ENCODE measurements at places on chromosomes 1 and 21. TPM values are rescaled to one million over a fixed set of nuclear protein-coding genes. Genes with fewer than 3 reads are reported as not detected.

GRCh38 chr21:37085726-37086125, 12.7 kb downstream of the TTC3 start:
- no peak overlapping the region for H3K4me3 ChIP-seq
- H3K27ac ChIP-seq: no peak overlapping the region
- peaks cover 7% of the 10 kb centered on the region for H3K4me1 ChIP-seq
- H3K36me3 ChIP-seq: no peaks in the 10 kb centered on the region

GRCh38 chr21:45947296-45947695, 34.3 kb upstream of the COL6A1 start:
- no peak overlapping the region for H3K4me3 ChIP-seq
- no peaks in the 10 kb centered on the region for H3K27me3 ChIP-seq
- no peak overlapping the region for H3K27ac ChIP-seq

- no peak overlapping the region for H3K27ac ChIP-seq
- H3K4me3 ChIP-seq: no peak overlapping the region
- DNase-seq: no peak
These were observed 29.2 kb downstream of the MAN1C1 start for GRCh38 chr1:25645637-25646400.

DNA sequence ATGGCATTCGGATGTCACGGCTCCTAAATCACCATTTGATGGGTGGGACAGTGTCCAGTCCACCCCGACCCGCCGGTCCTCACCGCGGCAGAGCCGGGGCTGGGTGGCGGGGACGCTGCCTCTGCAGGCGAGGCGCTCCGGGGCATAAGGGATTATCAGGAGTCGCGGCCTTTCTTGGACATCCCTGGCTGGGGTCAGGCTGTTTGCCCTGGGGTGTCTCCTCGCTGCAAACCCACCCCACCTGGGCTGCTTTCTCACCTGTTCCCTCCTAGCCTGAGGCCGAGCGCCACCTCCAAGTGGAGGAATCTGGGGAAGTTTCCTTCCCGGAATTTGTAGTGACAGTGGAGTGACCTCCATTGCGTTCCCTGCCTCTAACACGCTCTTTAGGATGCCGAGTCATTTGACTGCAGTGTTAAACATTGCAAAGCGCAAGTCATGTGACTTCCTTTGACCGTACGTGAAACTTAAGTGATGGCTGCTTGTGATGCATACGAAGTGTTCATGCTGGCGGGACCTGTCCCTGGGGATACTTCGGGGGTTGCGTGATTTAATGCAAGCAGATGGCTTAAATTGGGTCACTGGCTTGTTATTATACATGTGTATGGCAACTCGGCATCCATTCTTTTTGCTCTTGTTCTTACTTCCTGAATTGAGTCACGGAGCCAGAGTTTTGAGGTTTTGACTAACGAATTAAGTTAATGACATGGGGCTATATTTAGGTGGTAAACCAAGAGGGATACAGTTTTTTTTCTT, 536 bp downstream of the LGALS8 start:
- DNase-seq: peak; percentile 70
- peak overlapping the region; percentile 87 for H3K27ac ChIP-seq
- H3K4me1 ChIP-seq: no peaks in the 10 kb centered on the region
- H3K27me3 ChIP-seq: no peaks in the 10 kb centered on the region
- H3K4me3 ChIP-seq: peak overlapping the region; percentile 82
- no peaks in the 10 kb centered on the region for H3K36me3 ChIP-seq

DNA sequence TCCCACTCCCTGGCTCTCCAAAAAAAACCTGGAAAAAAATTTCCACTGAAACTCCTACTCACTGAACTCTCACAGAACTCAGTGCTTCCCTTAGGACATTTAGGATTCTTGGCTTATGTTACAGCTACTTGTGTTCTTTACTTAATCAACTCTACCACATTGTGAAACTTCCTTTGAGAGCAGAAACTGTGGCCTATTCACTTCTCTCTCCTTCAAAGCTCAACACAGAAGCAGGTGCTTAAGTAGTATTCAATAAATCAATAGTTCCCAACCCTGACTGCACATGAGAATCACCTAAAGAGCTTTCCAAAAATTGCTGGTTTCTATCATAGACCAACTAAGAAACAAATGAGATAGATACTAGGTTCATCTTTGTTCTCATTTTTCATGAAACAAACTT, 67.9 kb upstream of the DMRTA2 start:
- H3K4me3 ChIP-seq: no peak overlapping the region
- no peaks in the 10 kb centered on the region for H3K27me3 ChIP-seq

- no peak for DNase-seq
- H3K27me3 ChIP-seq: no peaks in the 10 kb centered on the region
- no peak overlapping the region for H3K27ac ChIP-seq
- no peak overlapping the region for H3K4me3 ChIP-seq
These were observed 65.6 kb upstream of the TNR start for GRCh38 chr1:175808999-175809398.

GRCh38 chr21:46173573-46173972, 10.7 kb downstream of the SPATC1L start:
- H3K27me3 ChIP-seq: no peaks in the 10 kb centered on the region
- H3K27ac ChIP-seq: no peak overlapping the region
- no peaks in the 10 kb centered on the region for H3K36me3 ChIP-seq
- no peak for DNase-seq
- no peak overlapping the region for H3K4me3 ChIP-seq

DNA sequence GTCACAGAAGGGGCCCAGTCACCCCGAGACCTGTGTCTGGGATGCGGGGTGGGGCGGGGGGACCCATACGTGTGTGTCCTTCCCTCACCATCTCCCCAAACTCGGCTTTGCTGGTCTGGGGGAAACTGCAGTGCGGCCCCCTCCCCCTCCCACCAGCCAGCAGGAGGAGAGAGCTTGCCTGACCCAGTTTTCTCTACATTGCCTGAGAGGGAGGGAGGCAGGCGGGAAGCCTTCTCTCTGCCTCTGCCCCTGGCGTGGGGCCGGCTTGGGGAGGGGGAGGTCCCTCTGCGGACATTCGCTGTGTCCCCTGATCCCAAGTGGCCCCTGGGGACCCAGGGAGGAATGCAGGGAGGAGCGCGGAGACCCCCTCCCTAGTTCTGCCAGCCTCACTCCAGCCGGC, 3.9 kb downstream of the EPHA8 start:
- H3K36me3 ChIP-seq: no peaks in the 10 kb centered on the region
- no peak for DNase-seq
- H3K27me3 ChIP-seq: peaks cover 9% of the 10 kb centered on the region
- H3K4me1 ChIP-seq: no peaks in the 10 kb centered on the region

GRCh38 chr1:99490031-99490430, 155.9 kb upstream of the PALMD start:
- no peak for DNase-seq
- no peak overlapping the region for H3K27ac ChIP-seq
- H3K27me3 ChIP-seq: no peaks in the 10 kb centered on the region
- H3K4me1 ChIP-seq: no peaks in the 10 kb centered on the region
- H3K4me3 ChIP-seq: no peak overlapping the region

DNA sequence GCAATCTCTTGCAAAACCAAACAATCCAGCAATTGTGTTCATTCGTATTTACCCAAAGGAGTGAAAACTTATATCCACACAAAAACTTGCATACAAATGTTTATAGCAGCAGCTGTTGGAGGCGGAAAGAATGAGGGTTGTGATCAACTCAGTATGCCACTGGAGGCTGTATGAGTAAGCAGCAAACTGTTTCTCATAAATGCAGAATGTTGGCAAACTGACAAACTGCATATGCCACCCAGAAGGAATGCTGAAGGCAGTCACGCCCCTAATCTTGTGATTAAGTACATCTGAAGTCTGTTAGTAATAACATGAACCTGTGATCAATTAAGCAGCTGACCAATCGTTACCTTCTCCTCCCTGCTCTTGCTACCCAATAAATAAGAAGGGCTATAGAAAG, 60.5 kb upstream of the CR2 start:
- H3K4me1 ChIP-seq: no peaks in the 10 kb centered on the region
- no peaks in the 10 kb centered on the region for H3K36me3 ChIP-seq
- H3K4me3 ChIP-seq: no peak overlapping the region
- H3K27ac ChIP-seq: no peak overlapping the region

GRCh38 chr1:6842301-6842700, 57.0 kb downstream of the CAMTA1 start:
- no peaks in the 10 kb centered on the region for H3K4me1 ChIP-seq
- no peaks in the 10 kb centered on the region for H3K27me3 ChIP-seq
- no peak overlapping the region for H3K4me3 ChIP-seq

- peaks cover 4% of the 10 kb centered on the region for H3K4me1 ChIP-seq
- peak overlapping the region; percentile 52 for H3K4me3 ChIP-seq
- no peak for DNase-seq
- H3K27ac ChIP-seq: no peak overlapping the region
These were observed 1.4 kb downstream of the PPM1J start for GRCh38 chr1:112713466-112714312.

- H3K4me1 ChIP-seq: no peaks in the 10 kb centered on the region
- no peak for DNase-seq
- no peaks in the 10 kb centered on the region for H3K36me3 ChIP-seq
- no peaks in the 10 kb centered on the region for H3K27me3 ChIP-seq
These were observed 11.5 kb downstream of the TMPRSS3 start for GRCh38 chr21:42384156-42384945.

GRCh38 chr1:214377886-214378285, 96.9 kb downstream of the SMYD2 start:
- no peaks in the 10 kb centered on the region for H3K4me1 ChIP-seq
- no peaks in the 10 kb centered on the region for H3K36me3 ChIP-seq
- no peaks in the 10 kb centered on the region for H3K27me3 ChIP-seq
- H3K27ac ChIP-seq: peak overlapping the region; percentile 1
- DNase-seq: peak; percentile 32

GRCh38 chr1:87140831-87141540, 187.7 kb upstream of the LMO4 start:
- DNase-seq: no peak
- H3K36me3 ChIP-seq: no peaks in the 10 kb centered on the region
- no peaks in the 10 kb centered on the region for H3K4me1 ChIP-seq
- no peak overlapping the region for H3K4me3 ChIP-seq
- no peak overlapping the region for H3K27ac ChIP-seq

DNA sequence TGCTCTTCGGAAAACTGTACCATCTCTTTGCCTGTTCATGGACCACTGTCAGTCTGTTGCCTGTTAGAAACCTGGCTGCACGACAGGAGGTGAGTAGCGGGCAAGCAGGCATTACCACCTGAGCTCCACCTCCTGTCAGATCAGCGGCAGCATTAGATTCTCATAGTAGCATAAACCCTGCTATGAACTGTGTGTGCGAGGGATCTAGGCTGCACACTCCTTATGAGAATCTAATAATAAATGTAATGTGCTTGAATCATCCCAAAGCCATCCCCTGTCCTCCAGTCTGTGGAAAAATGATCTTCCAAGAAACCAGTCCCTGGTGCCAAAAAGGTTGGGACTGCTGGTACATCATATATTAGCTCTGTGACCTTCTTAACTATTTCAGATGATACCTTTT, 110.0 kb downstream of the SMYD3 start:
- H3K4me3 ChIP-seq: no peak overlapping the region
- no peak overlapping the region for H3K27ac ChIP-seq
- H3K27me3 ChIP-seq: no peaks in the 10 kb centered on the region
- no peaks in the 10 kb centered on the region for H3K4me1 ChIP-seq
- DNase-seq: no peak

GRCh38 chr1:109792056-109792831, 28.5 kb upstream of the EPS8L3 start:
- H3K4me1 ChIP-seq: no peaks in the 10 kb centered on the region
- H3K4me3 ChIP-seq: no peak overlapping the region
- no peaks in the 10 kb centered on the region for H3K36me3 ChIP-seq

DNA sequence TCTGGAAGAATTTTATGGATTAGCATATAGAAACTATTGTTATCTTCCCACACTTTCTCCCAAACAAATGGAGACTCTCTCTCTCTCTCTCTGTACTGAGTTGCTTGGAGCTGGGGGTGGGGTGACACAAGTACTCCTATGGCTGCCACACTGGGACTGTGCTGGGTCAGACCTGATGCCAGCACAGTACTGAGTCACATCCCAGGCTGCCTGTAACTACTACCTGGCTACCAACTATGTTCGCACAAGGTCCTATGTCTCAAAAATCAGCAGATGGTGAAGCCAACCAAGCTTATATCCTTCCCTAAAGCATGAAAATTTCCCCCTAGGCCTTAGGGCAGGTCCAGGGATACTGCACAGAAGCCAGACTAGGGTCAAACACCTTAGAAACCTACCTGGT, 66.6 kb downstream of the FAF1 start:
- H3K27ac ChIP-seq: no peak overlapping the region
- H3K4me1 ChIP-seq: no peaks in the 10 kb centered on the region
- DNase-seq: no peak
- H3K4me3 ChIP-seq: no peak overlapping the region
- H3K27me3 ChIP-seq: no peaks in the 10 kb centered on the region
- H3K36me3 ChIP-seq: no peaks in the 10 kb centered on the region

DNA sequence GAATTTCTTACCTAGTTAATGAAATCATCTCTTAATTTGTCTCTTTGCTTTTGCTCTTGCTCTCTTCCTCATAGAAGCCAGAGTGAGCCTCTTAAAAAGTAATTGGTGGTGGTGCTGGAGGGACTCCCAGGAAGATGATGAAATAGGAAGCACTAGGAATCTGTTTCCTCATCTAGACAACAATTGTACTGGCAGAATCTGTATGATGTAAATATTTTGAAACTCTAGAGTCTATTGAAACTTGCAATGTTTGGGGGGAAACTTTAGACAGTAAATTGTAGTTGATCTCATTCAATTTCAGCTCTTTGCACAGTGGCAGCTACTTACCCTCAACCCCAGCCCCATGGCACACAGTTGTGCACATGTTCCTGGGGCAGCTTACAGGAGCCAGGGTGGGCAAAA, 10.6 kb downstream of the RGSL1 start:
- no peaks in the 10 kb centered on the region for H3K36me3 ChIP-seq
- H3K27me3 ChIP-seq: no peaks in the 10 kb centered on the region
- no peaks in the 10 kb centered on the region for H3K4me1 ChIP-seq
- no peak for DNase-seq
- H3K4me3 ChIP-seq: no peak overlapping the region

GRCh38 chr1:26395754-26396153, 14.9 kb upstream of the LIN28A start:
- H3K27me3 ChIP-seq: no peaks in the 10 kb centered on the region
- DNase-seq: no peak
- H3K27ac ChIP-seq: no peak overlapping the region
- H3K36me3 ChIP-seq: no peaks in the 10 kb centered on the region
- no peak overlapping the region for H3K4me3 ChIP-seq

GRCh38 chr1:160863774-160864131, 1.1 kb upstream of the CD244 start:
- H3K27ac ChIP-seq: no peak overlapping the region
- no peak for DNase-seq
- no peaks in the 10 kb centered on the region for H3K36me3 ChIP-seq

DNA sequence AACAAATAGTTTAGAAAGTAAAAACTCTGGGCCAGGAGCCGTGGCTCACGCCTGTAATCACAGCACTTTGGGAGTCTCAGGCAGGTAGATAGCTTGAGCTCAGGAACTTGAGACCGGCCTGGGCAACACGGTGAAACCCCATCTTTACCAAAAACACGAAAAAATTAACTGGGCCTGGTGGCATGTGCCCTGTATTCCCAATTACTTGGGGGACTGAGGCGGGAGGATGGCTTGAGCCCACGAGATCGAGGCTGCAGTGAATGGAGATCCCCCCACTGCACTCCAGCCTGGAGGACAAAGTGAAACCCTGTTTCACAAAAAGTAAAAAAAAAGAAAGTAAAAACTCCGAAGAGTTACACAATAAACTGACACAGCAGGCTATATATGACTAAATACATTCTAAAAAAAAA, 10.6 kb downstream of the CEP170 start:
- DNase-seq: no peak
- no peak overlapping the region for H3K4me3 ChIP-seq
- no peaks in the 10 kb centered on the region for H3K27me3 ChIP-seq
- H3K36me3 ChIP-seq: no peaks in the 10 kb centered on the region
- no peak overlapping the region for H3K27ac ChIP-seq
- no peaks in the 10 kb centered on the region for H3K4me1 ChIP-seq

CLCA1 gene
- not detected for total RNA-seq

ARHGEF16 gene
- 25.4 TPM for total RNA-seq

ZBTB8A gene
- 7.4 TPM for total RNA-seq

AK5 gene
- total RNA-seq: 3.1 TPM

Measured in prostate gland (tissue), 2 donors.